ENCODE measurements at places on chromosomes 16 and 17.

GRCh38 chr16:2061023-2061422 lies 13.2 kb downstream of the TSC2 start:
- DNase-seq: no peak

- DNase-seq: no peak
Measured at GRCh38 chr17:35901631-35902175, 21.5 kb upstream of the CCL5 start.

DNA sequence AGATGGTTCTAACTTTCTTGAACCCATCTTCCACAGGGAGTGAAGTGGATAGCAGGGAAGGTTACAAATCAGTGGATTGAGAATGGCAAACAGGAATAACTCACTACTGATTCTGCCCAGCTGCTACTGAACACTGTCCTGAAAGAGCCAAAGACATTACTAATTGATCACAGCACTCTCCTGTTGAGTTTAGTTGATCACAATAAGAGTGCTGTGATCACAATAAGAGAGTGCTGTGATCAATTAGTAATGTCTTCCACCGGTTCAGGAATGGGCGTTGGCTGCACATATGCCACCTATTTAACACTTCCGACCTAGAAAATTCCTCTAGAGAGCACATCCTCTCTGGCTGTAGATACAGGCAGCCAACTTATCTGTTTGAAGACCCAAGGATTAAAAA lies 11.4 kb downstream of the CFAP97D1 start:
- DNase-seq: no peak

DNA sequence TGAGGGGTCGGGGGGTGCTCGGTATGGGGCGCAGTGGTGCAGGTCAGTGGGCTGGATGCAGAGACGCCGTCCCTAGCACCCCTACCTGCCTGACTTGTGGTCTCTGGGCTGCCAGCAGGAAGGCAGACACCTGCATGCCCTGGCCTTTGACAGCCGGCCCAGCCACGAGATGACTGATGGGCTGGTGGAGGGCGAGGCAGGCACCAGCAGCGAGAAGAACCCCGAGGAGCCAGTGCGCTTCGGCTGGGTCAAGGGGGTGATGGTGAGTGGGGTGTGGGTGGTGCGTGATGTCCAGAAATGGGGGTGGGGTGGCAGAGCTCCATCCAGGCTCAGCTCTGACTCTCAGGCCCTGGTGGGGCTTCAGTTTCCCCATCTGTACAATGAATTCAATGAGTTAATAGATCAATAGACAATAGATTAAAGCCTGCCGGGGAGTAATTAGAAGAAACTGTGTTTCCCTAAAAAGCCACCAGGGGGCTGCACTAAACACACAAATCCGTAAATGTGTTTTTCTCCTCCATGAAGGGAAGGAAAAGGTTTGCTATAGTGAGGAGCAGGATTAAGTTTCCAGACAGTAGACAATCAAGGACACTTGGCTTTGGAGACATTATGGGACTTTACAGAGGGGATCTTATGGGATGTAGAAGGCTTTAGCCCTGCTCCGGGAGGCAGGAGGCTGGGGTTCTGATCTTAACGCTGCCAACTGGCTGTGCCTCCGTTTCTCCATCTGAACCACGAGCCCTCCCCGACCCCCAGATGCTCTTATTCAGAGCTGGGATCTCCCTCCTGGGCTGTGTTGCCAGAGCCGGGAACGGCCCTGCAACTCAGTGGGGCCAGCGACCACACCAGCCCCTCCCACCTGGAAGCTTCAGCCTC lies 2.2 kb downstream of the SLC12A3 start:
- peak; percentile 18 for DNase-seq

GRCh38 chr16:30741461-30741914 lies 6.7 kb upstream of the PHKG2 start:
- DNase-seq: no peak

GRCh38 chr17:47818002-47818695 lies 3.4 kb downstream of the OSBPL7 start:
- no peak for DNase-seq

DNA sequence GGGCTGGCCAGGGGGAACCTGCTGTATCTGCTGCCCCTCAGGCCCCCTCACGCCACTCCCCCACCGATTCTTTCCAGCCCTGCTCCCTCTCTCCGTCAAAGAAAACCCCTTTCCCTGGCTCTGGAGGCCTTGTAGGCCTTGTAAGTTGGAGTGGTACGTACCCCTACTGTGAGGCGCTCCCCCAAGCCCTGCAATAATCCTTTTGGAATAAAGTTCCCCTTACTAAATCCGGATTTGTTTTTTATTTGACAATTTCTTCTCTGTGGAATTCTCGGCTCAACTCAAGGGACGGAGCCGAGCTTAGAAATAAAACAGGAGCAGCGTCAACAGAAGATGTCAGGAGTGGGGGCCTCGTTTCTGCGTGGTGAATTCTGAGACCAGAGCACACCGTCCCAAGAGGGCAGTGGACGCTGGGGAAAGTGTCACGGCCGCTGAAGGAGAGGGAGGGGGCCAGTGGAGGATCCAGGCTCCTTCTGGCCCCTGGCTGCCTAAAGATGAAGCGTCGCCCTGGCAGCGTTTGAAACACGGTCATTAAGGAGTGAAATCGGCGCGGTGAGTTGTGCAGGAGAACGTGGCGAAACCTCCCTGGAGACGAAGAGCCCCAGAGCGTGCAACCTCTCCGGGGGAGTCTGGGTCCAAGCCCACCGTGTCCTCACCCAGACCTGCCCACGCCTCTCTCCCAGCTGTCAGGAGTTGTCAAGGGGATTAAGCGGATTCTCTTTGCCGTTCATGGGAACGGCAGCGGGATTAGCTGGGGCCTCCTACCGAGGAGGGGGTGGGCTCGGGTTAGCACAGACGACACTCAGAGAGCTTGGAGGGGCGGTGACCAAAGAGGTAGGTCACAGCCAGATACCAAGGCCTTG lies 47.0 kb downstream of the SLC7A5 start:
- no peak for DNase-seq

DNA sequence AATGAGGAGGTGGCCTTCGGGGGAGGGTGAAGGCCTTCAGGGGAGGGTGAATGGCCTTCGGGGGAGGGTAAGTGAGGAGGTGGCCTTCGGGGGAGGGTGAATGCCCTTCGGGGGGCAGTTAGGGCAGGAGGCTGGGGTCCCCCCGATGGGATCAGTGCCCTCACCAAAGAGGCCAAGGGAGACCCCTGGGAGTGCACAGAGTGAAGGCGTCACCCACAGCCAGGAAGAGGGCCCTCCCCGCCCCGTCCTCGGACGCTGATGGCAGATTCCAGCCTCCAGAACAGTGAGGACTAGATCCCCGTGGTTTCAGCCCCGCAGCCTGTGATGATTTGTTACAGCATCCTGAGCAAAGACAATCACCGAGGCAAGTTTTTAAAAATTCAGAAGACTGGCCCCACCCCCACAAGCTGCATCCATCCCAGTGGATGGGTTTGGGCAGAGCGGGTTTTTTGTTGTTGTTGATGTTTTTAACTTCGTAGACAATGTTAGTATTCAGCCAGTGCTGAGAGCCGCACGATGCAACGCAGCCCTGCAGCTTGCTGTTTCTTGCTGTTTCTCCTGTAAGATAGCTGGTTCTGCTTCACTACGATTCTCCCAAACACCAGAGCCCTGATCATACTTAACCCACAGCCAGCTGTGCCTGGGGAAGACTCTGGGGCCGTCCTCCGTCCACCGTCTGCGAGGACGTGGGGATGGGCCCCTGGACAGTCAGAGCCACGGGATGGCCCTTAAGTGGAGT lies 40.7 kb upstream of the CBFA2T3 start:
- DNase-seq: no peak

GRCh38 chr16:66088681-66089080 lies 277.8 kb upstream of the CDH5 start:
- DNase-seq: no peak

All from stimulated activated CD8-positive, alpha-beta memory T cell treated with anti-CD3 and anti-CD28 coated beads, Interleukin-2, amount 100 ng/mL, for 1 hour (primary cell).